ENCODE measurements at places on chromosomes 2 and 18. TPM values are rescaled to one million over a fixed set of nuclear protein-coding genes. Genes with fewer than 3 reads are reported as not detected.

GRCh38 chr2:11533278-11534070, at the start of gene GREB1:
Gene GREB1, plus strand, starts transcription at chr2:11534045. Its CDS starts 22,570 bp downstream, at chr2:11556615.
- DNase-seq, result no peak
- peaks cover 21% of the 10 kb centered on the region for H3K27me3 ChIP-seq
- H3K27ac ChIP-seq, result no peak within 1 kb of the TSS
- H3K4me3 ChIP-seq, result no peak within 1 kb of the TSS
- H3K4me1 ChIP-seq, result no peaks in the 10 kb centered on the region

DNA sequence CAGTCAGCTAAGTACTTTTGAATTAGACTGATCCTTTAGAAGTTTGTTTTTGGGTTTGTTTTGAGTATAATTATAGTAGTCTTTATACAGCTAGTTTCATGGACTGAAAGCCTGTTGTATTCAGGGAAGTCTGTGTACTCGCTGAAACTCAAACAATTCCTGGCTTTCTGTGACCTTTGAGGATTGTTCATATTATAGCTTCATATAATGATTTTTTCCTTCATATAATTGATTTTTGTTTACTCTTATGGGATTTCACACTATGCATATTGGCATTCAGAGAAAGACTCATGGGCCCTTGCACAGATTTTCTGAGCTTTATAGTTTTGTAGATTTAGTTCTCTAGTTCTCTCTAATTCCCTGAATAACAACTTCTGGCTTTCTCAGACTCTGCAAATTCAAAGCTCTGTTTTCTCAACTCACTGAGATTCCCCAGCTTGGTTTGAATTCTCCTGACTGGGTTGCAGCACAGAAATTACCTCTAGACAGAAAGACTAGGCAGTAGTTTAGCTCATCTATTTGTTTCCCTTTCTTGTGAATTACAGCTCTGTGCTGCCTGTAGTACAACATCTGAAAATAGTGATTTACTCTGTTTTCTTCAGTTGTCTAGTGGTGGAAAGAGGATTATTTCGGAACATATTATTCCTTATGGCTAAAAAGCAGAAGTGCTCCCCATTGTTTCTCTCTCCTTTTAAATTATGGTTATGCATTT, 495.9 kb upstream of the CNTNAP5 start:
- DNase-seq, result no peak
- H3K36me3 ChIP-seq, result no peaks in the 10 kb centered on the region

DNA sequence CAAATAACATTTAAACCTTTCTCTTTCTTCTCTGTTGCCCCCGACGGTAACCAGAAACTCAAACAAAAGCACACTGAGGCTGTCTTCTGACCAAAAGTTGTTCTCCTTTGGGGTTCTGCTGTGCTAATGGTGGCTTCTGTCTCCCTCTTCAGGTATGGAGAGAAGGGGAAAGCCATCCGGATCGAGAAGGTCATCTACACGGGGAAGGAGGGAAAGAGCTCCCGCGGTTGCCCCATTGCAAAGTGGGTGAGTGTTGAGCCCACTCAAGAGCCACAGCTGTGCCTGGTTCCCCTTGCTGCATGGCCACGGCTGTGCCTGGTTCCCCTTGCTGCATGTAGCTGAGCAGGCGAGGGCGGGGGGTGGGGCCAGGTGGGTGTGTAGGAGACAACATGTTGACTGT, 67.4 kb downstream of the BOLA3 start:
- no peak overlapping the region for H3K27ac ChIP-seq
- no peaks in the 10 kb centered on the region for H3K27me3 ChIP-seq
- DNase-seq, result no peak
- H3K4me3 ChIP-seq, result no peak overlapping the region
- H3K36me3 ChIP-seq, result peaks cover 24% of the 10 kb centered on the region

- DNase-seq, result no peak
- H3K36me3 ChIP-seq, result no peaks in the 10 kb centered on the region
- H3K27ac ChIP-seq, result no peak overlapping the region
- no peak overlapping the region for H3K4me3 ChIP-seq
- peaks cover 32% of the 10 kb centered on the region for H3K4me1 ChIP-seq
- H3K27me3 ChIP-seq, result peaks cover 7% of the 10 kb centered on the region
These were observed 214.5 kb downstream of the MCFD2 start for GRCh38 chr2:46701152-46701551.

DNA sequence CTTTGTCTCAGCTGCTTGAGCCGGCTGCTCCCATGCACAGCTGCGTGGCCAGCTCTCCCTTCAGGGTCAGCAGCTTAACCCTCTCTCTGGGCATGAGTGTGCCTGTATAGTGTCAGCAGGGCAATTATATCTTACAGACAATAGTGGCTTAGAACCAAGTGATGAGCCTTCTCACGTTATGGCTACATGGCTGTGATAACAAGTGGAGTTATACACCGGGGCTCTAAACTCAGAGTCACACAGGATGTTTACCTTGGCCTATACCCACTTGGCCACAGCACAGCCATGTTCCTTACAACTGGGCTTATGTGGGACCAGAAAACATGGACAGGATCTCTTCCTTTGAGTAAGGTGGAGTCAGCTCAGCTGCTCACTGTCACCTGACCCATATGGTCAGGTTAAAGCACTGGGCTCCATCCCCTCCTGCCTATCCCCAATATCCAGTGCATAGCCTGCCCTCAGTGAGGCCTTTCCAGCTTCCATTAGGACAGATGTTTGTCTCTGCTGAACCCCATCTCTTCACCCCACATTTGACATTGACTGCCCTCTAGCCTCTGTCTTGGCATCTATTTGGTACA, 294.2 kb upstream of the NCKAP5 start:
- no peak overlapping the region for H3K4me3 ChIP-seq
- no peaks in the 10 kb centered on the region for H3K27me3 ChIP-seq
- H3K36me3 ChIP-seq, result no peaks in the 10 kb centered on the region
- H3K27ac ChIP-seq, result no peak overlapping the region
- no peak for DNase-seq
- no peaks in the 10 kb centered on the region for H3K4me1 ChIP-seq

DNA sequence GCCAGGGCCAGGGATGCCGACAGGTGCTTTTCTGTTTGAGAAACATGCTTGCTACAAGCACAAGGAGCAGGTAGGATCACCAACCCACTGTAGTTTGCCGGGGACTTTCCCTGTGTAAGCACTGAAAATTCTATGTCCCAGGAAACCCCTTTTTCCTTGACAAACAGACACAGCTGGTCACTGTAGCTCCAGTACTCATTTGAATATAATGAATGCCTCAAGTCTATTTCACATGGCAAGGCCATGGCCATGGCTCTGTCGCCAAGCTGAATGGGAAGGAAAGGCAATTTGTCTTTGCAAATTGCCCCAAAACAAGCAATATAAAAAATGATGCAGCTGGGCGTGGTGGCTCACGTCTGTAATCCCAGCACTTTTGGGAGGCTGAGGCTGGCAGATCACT, 49.6 kb upstream of the IGFBP2 start:
- no peak overlapping the region for H3K27ac ChIP-seq
- peaks cover 13% of the 10 kb centered on the region for H3K27me3 ChIP-seq
- no peak for DNase-seq
- H3K4me3 ChIP-seq, result no peak overlapping the region
- H3K36me3 ChIP-seq, result no peaks in the 10 kb centered on the region
- no peaks in the 10 kb centered on the region for H3K4me1 ChIP-seq

DNA sequence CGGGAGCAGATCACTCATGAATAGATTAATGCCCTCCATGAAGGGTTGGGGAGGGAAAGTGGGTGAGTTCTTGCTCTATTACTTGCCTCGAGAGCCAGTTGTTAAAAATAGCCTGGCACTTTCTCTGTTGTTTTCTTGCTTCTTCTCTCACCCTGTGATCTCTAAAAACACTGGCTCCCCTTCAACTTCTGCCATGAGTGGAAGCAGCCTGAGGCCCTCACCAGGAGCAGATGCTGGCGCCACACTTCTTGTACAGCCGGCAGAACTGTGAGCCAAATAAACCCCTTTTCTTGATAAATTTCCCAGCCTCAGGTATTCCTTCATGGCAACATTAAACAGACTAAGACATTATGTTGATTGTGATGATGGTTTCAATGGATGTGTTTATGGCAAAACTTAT, 307.0 kb downstream of the PIEZO2 start:
- no peaks in the 10 kb centered on the region for H3K4me1 ChIP-seq
- no peak overlapping the region for H3K4me3 ChIP-seq
- no peak overlapping the region for H3K27ac ChIP-seq

DNA sequence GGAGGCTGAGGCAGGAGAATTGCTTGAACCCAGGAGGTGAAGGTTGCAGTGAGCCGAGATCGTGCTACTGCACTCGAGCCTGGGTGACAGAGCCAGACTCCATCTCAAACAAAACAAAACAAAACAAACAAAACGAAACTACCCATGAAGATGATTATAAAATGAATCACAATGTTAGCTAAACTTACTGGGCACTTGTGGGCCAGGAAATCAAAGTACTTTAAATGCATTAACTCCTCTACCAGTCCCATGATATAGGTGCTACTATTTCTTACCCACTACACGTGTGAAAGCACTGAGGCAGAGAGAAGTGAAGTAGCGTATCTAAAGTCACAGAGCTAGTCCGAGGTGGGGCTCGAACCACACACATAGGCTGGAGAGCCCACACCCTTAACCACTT, 53.6 kb downstream of the POLE4 start:
- H3K27me3 ChIP-seq, result peaks cover 11% of the 10 kb centered on the region
- H3K36me3 ChIP-seq, result no peaks in the 10 kb centered on the region
- no peak overlapping the region for H3K4me3 ChIP-seq
- DNase-seq, result no peak
- H3K4me1 ChIP-seq, result no peaks in the 10 kb centered on the region

DNA sequence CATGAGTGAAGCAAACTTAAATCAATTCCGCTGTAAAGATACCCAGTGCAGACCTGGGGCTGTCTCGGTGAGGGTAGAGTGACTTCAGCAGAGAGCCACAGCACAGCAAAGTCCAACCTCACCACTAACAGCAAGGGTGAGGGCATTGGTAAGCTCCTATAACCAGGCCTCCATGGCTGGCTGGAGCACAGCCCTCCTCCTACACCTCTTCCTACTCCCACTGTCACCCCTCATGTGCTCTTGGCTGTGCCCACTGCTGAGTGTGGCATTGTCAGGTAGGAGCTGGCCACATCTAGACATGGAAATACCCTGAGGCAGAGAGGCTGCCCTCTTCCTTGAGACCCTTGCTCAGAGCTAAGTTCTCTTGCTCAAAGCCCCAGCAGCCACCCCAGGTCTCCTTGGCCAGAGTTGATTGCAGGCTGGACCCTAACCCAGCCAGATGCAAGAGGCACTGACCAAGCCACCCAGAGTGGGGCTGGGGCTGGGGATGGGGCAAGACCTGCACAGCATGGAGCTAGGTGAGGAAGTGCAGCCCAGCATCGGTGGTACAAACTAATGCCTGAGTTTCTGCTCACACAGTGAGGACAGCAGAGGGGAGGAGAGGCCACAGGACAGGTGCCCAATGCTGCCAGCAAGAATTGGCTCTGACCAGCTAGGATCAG, 77.6 kb upstream of the RAB6C start:
- H3K27ac ChIP-seq, result no peak overlapping the region
- H3K4me1 ChIP-seq, result no peaks in the 10 kb centered on the region
- no peaks in the 10 kb centered on the region for H3K36me3 ChIP-seq
- DNase-seq, result no peak
- H3K27me3 ChIP-seq, result peaks cover 5% of the 10 kb centered on the region
- H3K4me3 ChIP-seq, result no peak overlapping the region

DNA sequence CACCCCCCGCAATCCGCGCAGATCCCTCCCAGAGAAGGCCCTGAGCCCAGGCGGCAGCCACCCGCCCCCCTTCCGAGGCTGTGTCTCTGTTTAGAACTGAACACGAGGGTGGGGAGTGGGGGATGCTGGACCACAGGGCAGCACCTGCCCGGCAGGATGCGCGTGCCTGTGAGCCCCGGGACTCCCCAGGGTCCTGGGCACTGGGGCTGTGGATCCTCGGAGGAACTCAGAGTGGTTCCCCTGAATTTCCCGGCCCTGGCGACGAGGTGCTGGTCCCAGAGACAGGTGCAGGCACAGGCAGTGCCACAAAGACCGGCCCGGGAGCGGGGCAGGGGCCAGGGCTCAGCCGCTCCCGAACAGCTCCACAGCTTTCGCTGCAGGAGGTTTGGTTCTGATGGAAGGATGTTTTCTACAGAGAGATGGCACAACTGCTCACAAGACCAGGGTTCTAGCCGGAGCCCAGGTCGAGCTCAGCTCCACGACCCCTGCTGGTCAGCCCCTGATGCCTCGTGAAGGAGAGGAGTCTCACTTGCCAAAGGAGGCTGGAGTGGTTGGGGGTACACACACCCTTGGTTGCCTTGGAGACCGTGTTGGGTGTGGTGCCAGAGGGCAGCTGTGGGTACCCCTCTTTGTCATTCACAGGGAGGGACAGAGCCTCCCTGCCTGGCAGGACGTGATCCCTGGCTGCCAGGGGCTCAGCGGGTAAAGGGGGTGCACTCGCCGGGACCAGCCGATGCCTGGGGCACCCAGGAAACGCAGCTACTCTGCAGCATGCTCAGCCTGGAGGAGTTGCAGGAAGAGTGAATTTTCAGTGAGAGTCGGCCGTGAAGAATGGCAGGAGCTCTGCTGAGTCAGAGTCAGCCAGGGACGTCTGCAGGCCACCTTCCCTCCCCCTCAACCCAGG, 4.4 kb upstream of the NEU4 start:
- peaks cover 9% of the 10 kb centered on the region for H3K4me1 ChIP-seq
- H3K27me3 ChIP-seq, result peaks cover 2% of the 10 kb centered on the region
- H3K36me3 ChIP-seq, result no peaks in the 10 kb centered on the region
- peak; percentile 73 for DNase-seq
- peak overlapping the region; percentile 73 for H3K4me3 ChIP-seq
- H3K27ac ChIP-seq, result peak overlapping the region; percentile 56

GRCh38 chr2:168355121-168355520, 101.0 kb upstream of the CERS6 start:
- DNase-seq, result no peak
- no peaks in the 10 kb centered on the region for H3K36me3 ChIP-seq
- H3K27me3 ChIP-seq, result peaks cover 8% of the 10 kb centered on the region
- H3K4me1 ChIP-seq, result peaks cover 17% of the 10 kb centered on the region

DNA sequence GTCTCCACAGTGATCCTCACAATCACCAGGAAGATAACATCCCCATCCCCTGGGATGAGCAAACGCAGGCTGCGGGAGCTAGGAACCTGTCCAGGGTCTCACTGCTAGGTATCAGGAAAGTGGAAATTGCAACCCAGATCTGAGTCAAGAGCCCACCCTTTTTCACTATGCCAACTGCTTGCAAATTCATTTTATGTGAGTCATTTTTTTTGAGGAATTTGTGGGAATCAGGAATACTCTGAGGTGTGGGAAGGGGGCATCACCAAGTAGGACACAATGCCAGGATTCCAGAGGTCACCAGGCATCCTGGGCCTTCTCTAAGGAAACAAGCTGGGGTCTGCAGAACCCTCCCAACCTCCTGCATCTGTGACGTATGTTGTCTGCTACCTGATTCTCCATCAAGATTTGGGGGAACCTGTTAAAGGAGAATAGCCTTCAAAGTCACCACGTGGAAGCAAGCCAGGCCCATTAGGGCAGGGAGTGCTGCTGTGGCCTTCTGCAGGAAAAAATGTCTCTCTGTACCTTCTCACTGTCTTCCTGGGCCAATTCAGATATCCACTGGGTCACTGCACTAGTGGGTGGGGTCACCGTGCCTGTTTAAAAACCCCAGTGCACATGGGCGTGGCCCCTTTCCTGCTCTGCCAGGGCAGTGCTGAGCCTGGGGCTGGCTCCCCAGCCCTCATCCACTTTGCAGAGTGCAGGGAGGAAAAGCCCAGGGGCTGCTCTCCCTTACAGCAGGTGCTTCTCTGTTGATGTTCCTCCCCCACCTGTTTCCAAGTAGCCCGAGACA, 50.2 kb downstream of the MCFD2 start:
- no peak for DNase-seq
- peaks cover 10% of the 10 kb centered on the region for H3K27me3 ChIP-seq
- H3K27ac ChIP-seq, result no peak overlapping the region
- peaks cover 2% of the 10 kb centered on the region for H3K4me1 ChIP-seq
- H3K4me3 ChIP-seq, result no peak overlapping the region

SETBP1 gene
- total RNA-seq, result 22.6 TPM

SPATS2L gene
- total RNA-seq, result 42.9 TPM

HOXD8 gene
- not detected for total RNA-seq

GPR55 gene
- 0.38 TPM for total RNA-seq

ST8SIA5 gene
- not detected for total RNA-seq

KANSL1L gene
- total RNA-seq, result 5.0 TPM

CAPN14 gene
- total RNA-seq, result 0.07 TPM

PROKR1 gene
- not detected for total RNA-seq
